Thoracic aorta (tissue), 2 donors: ENCODE measurements at places on chromosomes 6 and 20. TPM values are rescaled to one million over a fixed set of nuclear protein-coding genes. Genes with fewer than 3 reads are reported as not detected.

GRCh38 chr20:43955062-43955749, 40.6 kb downstream of the TOX2 start:
- peak overlapping the region; percentile 72 for H3K27ac ChIP-seq
- H3K4me3 ChIP-seq = no peak overlapping the region
- peak; percentile 18 for DNase-seq
- no peaks in the 10 kb centered on the region for H3K36me3 ChIP-seq
- H3K4me1 ChIP-seq = peaks cover 26% of the 10 kb centered on the region

DNA sequence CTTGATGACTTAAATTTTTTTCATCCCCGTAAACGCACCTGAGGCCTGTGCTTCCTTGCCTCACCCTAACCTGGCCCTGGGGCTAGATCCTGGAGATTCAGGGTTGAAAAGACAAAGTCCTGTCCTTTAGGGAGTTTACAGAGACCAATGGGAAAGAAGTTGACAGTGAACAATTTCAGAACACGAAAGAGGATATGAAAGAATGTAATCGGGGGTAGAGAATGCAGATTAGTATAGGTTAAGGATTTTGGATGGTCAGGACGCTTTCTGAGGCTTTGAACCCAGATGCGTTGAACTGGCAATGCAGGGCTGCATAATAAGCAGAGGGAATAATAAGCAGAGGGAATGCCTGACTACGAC, 1.7 kb upstream of the FBXO5 start:
- peaks cover 38% of the 10 kb centered on the region for H3K4me1 ChIP-seq
- no peaks in the 10 kb centered on the region for H3K27me3 ChIP-seq
- DNase-seq = no peak
- peak overlapping the region; percentile 90 for H3K27ac ChIP-seq
- H3K4me3 ChIP-seq = peak overlapping the region; percentile 99

GRCh38 chr6:103107985-103108384, 1714.5 kb downstream of the GRIK2 start:
- no peak overlapping the region for H3K27ac ChIP-seq
- H3K27me3 ChIP-seq = no peaks in the 10 kb centered on the region
- DNase-seq = no peak
- H3K4me1 ChIP-seq = peaks cover 8% of the 10 kb centered on the region
- H3K36me3 ChIP-seq = no peaks in the 10 kb centered on the region

- H3K27ac ChIP-seq = no peak overlapping the region
- no peaks in the 10 kb centered on the region for H3K27me3 ChIP-seq
- DNase-seq = no peak
These were observed 357.2 kb downstream of the PLCB1 start for GRCh38 chr20:8489094-8489883.

GRCh38 chr6:22350109-22350508, 53.3 kb upstream of the PRL start:
- H3K4me3 ChIP-seq = no peak overlapping the region
- no peak overlapping the region for H3K27ac ChIP-seq
- no peak for DNase-seq
- H3K27me3 ChIP-seq = no peaks in the 10 kb centered on the region
- H3K36me3 ChIP-seq = no peaks in the 10 kb centered on the region
- H3K4me1 ChIP-seq = peaks cover 7% of the 10 kb centered on the region

The FUT9 gene
- not detected for total RNA-seq

The RSPH3 gene
- total RNA-seq = 4.7 TPM

The IP6K3 gene
- 0.56 TPM for total RNA-seq

The WFDC13 gene
- not detected for total RNA-seq

The VSTM2L gene
- total RNA-seq = 0.68 TPM

The VPS16 gene
- 24.2 TPM for total RNA-seq
